ENCODE measurements at places on chromosomes 3 and 15.

GRCh38 chr3:33063651-33064051, 33.3 kb downstream of the GLB1 start:
- DNase-seq, result no peak

- DNase-seq, result no peak
These were observed 175.1 kb upstream of the KBTBD8 start for GRCh38 chr3:66823009-66823397.

DNA sequence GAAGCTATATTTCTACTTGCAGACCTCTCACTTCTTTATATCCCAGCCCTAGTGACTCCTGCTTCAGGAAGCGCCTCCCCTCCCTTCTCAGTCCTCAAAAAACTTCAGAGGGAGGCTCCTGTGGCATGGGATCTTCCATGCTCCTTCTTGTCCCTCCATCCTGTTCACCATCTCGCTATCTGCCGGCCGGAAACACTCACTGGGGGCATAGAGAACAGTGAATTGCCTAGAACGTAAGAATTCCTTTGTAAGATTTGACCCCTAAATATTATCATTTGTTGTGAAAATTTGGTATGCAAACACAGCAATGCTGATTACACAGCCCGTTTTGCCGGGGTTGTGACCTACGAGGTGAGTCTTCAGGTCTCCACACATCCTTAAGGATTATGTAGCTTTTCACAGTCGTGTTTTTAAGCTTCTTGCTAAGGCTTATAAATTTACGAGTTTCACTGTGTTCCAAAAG, 218.7 kb upstream of the ATP10A start:
- no peak for DNase-seq

- DNase-seq, result no peak
These were observed 1.1 kb upstream of the EPHB3 start for GRCh38 chr3:184560531-184560930.

DNA sequence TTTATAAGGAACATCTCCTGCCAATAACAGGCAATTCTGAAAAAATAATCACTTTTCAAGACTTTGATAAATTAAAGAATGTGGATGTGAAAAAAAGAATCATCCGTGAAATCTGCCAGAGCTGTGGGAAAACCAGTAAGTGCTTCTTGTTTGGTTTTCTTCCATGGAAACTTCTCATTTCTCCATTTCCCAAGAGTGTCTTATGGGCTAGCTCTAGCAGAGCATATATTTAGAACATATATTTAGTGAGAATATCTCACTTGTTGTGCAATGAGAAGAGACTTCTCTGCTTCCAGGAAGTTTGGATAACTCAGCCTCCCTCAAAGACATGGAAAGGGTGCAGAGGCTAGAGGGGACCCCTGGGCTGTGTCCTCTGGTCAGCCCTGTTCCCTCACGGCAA, 49.9 kb downstream of the COL6A5 start:
- DNase-seq, result no peak

All from kidney glomerular epithelial cell (primary cell).